ENCODE measurements at places on chromosomes 4 and X.

DNA sequence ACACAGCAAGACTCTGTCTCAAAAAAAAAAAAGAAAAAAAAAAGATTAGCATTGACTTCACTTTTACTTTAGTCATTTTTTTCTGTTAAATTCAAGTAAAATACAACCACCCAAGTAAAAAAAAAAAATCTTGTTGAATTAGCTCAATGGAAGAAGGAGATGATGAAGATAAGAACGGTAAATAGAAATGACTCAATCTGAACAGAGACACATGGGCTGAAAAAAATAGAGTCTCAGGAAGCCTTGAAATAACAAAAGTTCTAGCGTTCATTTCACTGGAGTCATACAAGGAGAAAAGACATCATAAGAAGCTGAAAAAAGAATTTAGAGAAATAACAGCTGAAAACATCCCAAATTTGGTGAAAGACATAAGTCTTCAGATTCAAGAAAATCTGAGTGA is 75.5 kb downstream of the CASP3 start:
- H3K36me3 ChIP-seq, result no peaks in the 10 kb centered on the region
- no peaks in the 10 kb centered on the region for H3K27me3 ChIP-seq
- H3K27ac ChIP-seq, result no peak overlapping the region
- DNase-seq, result no peak
- no peak overlapping the region for H3K4me3 ChIP-seq

DNA sequence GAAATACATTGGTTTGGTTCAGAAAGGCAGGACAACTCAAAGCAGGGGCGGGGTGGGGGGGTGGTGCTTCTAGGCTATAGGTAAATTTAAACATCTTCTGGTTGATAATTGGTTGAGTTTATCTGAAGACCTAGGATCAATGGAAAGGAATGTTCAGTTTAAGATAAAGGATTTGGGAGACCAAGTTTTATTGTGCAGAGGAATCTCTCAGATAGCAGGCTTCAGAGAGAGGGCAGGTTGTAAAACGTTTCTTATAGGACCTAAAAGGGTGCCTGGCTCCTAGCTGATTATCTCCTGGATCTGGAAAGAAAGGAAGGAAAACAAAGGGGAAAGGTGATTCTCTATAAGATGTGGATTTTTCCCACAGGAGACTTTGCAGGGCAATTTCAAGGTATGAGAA is 94.0 kb downstream of the TMEM47 start:
- H3K27me3 ChIP-seq, result no peaks in the 10 kb centered on the region
- H3K36me3 ChIP-seq, result no peaks in the 10 kb centered on the region
- no peak for DNase-seq
- no peaks in the 10 kb centered on the region for H3K4me1 ChIP-seq
- H3K27ac ChIP-seq, result no peak overlapping the region

- H3K27ac ChIP-seq, result no peak overlapping the region
- H3K36me3 ChIP-seq, result no peaks in the 10 kb centered on the region
- H3K27me3 ChIP-seq, result no peaks in the 10 kb centered on the region
- no peaks in the 10 kb centered on the region for H3K4me1 ChIP-seq
- no peak for DNase-seq
Measured at GRCh38 chr4:71417150-71417549, 78.3 kb downstream of the SLC4A4 start.

DNA sequence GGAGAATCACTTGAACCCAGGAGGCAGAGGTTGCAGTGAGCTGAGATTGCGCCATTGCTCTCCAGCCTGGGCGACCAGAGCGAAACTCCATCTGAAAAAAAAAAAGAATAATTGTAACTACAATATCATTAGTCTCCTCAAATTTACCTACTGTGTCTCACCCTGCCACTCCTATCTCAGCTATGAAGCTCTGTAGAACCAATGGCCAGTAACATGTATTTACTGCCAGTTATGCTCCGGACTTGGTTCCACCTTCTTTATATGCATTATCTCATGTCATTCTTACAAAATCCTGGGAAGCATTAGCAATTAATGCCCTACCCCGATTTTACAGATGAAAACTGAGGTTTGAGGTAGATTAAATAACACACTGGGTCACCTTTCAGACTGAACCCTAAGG is 7.0 kb upstream of the FAT1 start:
- no peak for DNase-seq
- peaks cover 9% of the 10 kb centered on the region for H3K4me1 ChIP-seq
- H3K36me3 ChIP-seq, result no peaks in the 10 kb centered on the region

- no peak overlapping the region for H3K27ac ChIP-seq
- DNase-seq, result no peak
- no peaks in the 10 kb centered on the region for H3K36me3 ChIP-seq
Measured at GRCh38 chr4:142809559-142809958, 36.5 kb downstream of the INPP4B start.

- H3K27me3 ChIP-seq, result no peaks in the 10 kb centered on the region
- H3K36me3 ChIP-seq, result no peaks in the 10 kb centered on the region
- no peak overlapping the region for H3K27ac ChIP-seq
- DNase-seq, result no peak
- no peak overlapping the region for H3K4me3 ChIP-seq
Measured at GRCh38 chr4:88514557-88515511, 8.7 kb downstream of the PYURF start.

GRCh38 chr4:54094451-54094850 is 5.5 kb upstream of the GSX2 start:
- peaks cover 29% of the 10 kb centered on the region for H3K4me1 ChIP-seq
- peaks cover 6% of the 10 kb centered on the region for H3K27me3 ChIP-seq
- no peaks in the 10 kb centered on the region for H3K36me3 ChIP-seq
- no peak overlapping the region for H3K27ac ChIP-seq

- DNase-seq, result no peak
- no peak overlapping the region for H3K27ac ChIP-seq
- H3K4me1 ChIP-seq, result no peaks in the 10 kb centered on the region
- H3K27me3 ChIP-seq, result no peaks in the 10 kb centered on the region
Measured at GRCh38 chr4:20341134-20341738, 89.5 kb downstream of the SLIT2 start.
